ENCODE measurements at places on chromosomes 2 and 18.

DNA sequence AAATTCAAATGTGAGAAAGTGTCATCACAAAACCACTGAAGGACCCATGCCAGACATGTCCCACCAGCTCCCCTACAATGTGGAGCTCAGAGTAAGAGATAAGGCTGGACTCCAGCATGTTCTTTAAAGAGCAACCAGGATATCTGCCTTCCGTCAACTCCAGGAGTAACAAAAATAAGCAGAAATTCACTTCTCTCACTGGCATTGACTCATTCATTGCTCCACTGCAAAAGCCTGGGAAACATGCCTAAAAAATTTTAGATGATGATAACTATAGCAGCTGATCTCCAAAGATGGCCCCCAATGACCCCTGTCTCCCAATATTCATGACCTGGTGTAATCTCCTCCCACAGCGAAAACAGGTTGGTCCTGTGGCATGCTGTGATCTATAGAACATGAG lies 314.5 kb downstream of the NCKAP5 start:
- DNase-seq = no peak

- no peak for DNase-seq
Observed at GRCh38 chr18:28007841-28008240, 169.1 kb downstream of the CDH2 start.

DNA sequence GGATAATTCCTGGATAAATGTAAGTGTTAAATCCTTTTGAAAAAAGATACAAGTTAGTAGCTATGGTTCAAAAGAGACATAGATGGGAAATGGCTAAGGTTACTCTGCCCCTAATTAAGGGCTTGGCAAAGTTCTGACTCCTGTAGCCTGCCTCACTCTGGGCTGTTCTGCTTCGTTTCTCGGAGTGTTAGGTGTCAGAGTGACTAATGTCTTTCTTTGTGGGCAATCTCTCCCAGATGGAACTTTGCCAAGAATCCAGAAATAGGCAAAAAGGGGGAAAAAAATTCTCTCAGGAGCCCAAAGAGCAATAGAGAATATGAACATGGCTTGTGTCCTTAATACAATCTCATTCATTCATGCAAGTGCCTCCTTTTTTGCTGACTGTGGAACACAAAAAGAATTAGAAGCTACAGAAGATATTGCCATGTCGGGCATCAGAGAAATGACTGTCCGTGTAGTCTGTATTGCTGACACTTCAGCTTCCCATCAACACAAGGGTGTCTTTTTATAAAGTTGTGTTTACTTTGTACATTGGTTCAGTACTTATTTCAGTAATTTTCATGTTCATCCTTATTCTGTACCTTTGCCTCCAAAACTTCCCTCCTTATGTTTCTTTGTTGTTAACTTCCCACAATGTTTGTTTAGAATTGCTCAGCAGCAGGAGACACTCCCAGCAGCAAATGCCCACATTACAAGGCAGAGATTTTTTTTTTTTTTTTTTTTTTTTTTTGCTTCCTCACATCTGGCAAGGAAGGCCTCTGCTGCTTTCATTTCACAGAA lies 134.0 kb downstream of the FTCDNL1 start:
- DNase-seq = no peak

DNA sequence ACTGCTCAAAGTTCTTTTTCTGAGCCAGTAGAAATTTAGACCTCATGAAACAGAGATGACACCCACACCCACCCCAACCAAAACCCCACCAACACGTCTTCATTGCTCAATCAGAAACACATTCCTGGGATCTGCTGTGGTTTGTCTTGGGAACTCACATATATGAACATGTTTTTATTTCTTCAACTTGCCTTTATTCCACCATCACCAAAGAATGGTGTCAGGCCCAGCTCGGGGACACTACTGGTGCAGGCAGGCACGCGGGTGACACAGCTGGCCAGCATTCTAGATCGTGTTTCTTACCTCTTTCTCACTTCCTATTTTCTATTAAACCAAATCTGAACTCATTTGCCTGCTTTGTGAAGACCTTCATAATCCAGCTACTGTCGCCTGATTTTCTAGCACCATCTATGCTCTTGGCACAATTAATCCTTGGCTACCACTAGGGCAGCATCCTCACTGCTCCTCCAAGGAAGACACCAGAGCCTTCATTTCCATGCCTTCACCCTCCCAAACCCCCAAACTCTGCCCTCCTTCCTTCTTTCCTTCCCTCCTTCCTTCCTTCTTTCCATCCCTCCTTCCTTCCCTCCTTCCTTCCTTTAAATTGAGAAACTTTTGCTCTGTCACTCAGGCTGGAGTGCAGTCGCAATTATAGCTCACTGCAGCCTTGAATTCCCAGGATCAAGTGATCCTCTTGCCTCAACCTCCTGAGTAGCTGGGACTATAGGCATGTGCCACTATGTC lies 157.1 kb downstream of the BCL2 start:
- DNase-seq = no peak

DNA sequence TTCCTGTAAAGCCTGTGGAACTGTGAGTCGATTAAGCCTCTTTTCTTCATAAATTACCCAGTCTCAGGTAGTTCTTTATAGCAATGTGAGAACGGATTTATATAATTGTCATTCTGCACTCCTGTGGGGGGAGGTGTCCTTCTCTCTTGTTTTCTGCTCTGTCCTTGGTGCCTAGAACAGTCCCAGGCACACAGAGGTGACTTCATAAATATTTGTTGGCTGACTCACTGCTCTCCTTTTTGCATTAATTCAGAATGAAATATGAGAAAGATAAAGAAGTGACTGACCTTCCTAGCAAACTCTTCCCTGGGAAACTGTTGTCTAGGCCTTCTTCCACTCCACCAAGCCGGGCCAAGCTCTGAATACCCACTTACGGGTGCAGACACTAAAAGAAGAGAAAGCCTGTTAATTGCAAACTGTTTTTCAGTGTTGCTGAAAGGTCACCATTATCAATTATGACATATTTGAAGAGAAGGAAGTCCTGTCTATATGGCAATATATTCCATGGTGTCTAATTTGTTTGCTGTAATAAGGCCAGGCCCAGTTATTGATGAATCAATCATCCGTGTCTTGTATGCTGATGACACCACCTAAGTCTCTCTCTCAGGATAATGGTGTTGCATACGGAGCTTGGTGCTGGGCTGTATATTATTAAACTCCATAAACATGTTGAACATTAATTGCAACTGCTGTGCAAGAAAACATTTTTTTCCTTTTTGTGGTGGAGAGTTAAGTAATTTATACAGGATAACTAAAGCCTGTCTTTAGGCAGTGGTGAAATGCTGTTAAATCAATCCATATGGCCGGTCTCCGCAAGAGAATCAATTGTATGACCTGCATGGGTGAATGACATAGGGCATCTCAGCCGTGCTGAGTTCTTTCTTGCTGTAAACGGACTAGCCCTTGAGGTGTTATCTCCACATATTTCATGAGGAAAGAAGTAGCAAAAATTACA lies 567.5 kb downstream of the SLC4A3 start:
- DNase-seq = no peak

- no peak for DNase-seq
Observed at GRCh38 chr2:231604101-231604684, 11.5 kb downstream of the TEX44 start.

DNA sequence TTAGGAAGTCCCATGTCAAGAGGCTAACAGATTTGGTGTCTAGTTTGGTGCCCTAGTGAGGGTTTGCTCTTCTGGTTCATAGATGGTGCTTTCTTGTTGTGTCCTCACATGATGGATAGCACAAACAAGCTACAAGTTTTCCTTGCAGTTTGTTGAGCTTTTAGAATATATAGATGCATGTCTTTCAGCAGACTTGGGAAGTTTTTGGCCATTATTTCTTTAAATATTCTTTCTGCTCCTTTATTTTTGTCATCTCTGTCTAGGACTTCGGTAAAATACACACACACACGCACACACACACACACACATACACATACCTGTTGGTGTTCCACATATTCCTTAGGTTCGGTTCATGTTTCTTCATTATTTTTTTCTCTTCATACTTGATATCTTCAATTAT lies 81.5 kb upstream of the TEX51 start:
- DNase-seq = no peak

GRCh38 chr2:96499061-96499960 lies 5.8 kb downstream of the NEURL3 start:
- no peak for DNase-seq
